ENCODE measurements at places on chromosomes 1 and 21.

GRCh38 chr1:244200596-244200995 lies 149.5 kb downstream of the ZBTB18 start:
- DNase-seq = no peak

- DNase-seq = no peak
Measured at GRCh38 chr21:37447288-37447936, 80.8 kb downstream of the DYRK1A start.

DNA sequence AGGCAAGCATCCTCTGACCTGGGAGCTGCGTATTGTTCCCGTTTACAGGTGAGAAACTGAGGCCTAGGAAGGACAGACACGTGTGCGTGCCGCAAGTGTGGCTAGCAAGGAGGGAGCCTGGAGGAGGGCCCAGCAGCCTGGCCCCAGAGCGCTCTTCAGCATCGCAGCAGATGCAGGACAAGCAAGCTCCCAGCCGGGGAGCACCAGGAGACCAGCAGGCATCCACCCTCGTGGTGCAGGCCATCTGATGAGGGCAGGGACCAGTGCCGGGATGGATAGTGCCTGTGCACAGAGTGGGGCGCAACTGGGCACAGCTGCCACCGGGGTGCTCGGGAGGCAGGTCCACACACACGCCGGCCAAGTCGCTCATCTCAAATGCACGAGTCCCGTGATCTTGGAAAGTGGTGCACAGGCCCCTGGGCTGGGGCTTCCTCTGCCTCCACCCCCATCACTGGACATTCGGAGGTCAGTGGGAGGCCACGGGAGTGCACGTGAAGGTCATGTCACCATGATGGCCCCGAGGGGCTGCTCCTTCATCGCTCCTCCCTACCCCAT lies 55.1 kb downstream of the COL18A1 start:
- no peak for DNase-seq

GRCh38 chr1:198167436-198167934 lies 10.7 kb downstream of the NEK7 start:
- DNase-seq = peak; percentile 60

DNA sequence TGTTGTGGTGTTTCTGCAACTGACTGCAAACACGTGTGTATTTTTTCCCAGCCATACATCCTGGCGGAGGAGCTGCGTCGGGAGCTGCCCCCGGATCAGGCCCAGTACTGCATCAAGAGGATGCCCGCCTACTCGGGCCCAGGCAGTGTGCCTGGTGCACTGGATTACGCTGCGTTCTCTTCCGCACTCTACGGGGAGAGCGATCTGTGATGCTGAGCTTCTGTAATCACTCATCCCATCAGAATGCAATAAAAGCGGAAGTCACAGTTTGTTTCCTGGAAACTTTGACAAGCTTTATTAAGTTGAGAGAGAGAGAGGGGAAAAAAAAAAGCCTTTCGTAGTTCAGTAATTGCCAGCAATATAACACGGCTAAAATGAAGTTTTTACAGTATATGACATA lies 32.7 kb upstream of the MTR start:
- DNase-seq = no peak
